ENCODE measurements at places on chromosomes 7 and 10.

GRCh38 chr10:86824151-86824550 is 67.7 kb downstream of the BMPR1A start:
- H3K27me3 ChIP-seq = no peaks in the 10 kb centered on the region
- peaks cover 7% of the 10 kb centered on the region for H3K4me1 ChIP-seq
- DNase-seq = no peak
- no peaks in the 10 kb centered on the region for H3K36me3 ChIP-seq

GRCh38 chr10:28680358-28680752 is 3.0 kb downstream of the BAMBI start:
- no peak overlapping the region for H3K27ac ChIP-seq
- H3K4me3 ChIP-seq = no peak overlapping the region
- no peak for DNase-seq
- H3K27me3 ChIP-seq = peaks cover 50% of the 10 kb centered on the region
- H3K4me1 ChIP-seq = no peaks in the 10 kb centered on the region
- no peaks in the 10 kb centered on the region for H3K36me3 ChIP-seq

GRCh38 chr10:97836446-97836845 is 13.2 kb upstream of the GOLGA7B start:
- no peak overlapping the region for H3K4me3 ChIP-seq
- H3K4me1 ChIP-seq = peaks cover 9% of the 10 kb centered on the region
- no peaks in the 10 kb centered on the region for H3K36me3 ChIP-seq
- no peaks in the 10 kb centered on the region for H3K27me3 ChIP-seq

GRCh38 chr7:64632029-64632428 is 33.9 kb upstream of the ZNF107 start:
- no peak for DNase-seq
- H3K4me3 ChIP-seq = no peak overlapping the region
- H3K4me1 ChIP-seq = no peaks in the 10 kb centered on the region

DNA sequence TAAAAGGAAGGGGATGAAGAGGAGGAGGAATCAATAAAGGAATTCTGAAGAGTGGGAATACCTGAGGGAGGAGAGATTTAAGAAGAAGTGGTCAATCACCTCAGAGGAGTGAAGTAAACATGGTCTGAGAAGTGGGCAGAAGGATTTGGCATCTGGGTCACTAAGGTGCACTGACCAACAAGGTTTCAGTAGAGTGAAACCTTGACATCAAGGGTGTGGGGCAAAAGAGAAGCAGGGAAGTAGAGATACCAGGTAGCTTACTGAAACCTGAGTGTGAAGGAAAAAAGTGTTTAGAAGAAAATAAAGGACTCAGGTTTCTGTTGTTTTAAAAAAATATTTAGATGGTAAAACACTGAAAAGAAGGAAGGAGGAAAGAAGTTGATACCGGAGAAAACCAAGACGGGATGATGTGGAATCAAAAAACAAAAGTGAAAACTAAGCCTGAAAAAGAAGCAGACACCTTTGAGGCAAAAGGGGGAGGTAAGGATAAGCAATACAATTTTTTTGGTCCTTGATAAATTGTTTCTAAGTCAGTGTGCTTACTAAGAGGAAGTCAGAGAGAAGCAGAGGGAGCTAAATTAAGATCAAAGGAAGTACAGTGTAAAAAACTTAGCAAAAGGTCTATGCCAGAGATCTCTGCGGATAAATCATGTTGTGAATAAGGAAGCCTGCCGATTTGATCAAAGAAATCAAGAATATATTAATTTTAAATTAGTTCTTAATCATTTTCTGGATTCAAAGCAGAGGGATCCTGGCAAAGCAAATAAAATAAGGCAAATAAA is 137.2 kb upstream of the GPR22 start:
- peaks cover 8% of the 10 kb centered on the region for H3K4me1 ChIP-seq
- no peak for DNase-seq
- no peak overlapping the region for H3K4me3 ChIP-seq
- no peak overlapping the region for H3K27ac ChIP-seq
- no peaks in the 10 kb centered on the region for H3K36me3 ChIP-seq
- no peaks in the 10 kb centered on the region for H3K27me3 ChIP-seq

DNA sequence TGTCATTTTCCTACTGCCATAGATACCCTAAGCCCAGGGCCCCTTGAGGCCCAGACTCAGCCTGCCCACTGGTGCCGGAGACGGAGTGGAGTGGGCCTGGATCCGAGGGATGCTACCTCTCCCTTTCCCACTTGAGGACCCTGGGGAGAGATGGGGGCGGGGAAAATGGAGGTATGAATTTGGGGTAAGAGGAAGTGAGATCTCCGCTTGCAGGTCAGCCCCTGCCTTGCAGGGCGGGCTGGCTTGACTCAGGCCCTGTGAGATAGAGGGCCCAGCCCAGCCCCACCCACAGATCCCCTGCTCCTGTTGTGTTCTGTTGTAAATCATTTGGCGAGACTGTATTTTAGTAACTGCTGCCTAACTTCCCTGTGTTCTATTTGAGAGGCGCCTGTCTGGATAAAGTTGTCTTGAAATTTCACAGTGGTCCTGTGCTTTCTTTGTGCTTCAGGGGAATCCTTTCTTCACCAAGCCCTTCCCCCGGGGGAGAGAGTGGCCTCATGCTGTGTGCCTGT is 13.2 kb downstream of the YKT6 start:
- no peak overlapping the region for H3K4me3 ChIP-seq
- H3K4me1 ChIP-seq = no peaks in the 10 kb centered on the region

- no peaks in the 10 kb centered on the region for H3K4me1 ChIP-seq
- H3K36me3 ChIP-seq = no peaks in the 10 kb centered on the region
- no peak overlapping the region for H3K4me3 ChIP-seq
- peaks cover 18% of the 10 kb centered on the region for H3K27me3 ChIP-seq
- no peak for DNase-seq
These were observed 98.9 kb downstream of the DYNC1I1 start for GRCh38 chr7:95871075-95871848.

GRCh38 chr7:497946-498655 is 21.5 kb downstream of the PDGFA start:
- H3K4me1 ChIP-seq = peaks cover 7% of the 10 kb centered on the region
- no peak overlapping the region for H3K4me3 ChIP-seq
- no peak for DNase-seq
- no peaks in the 10 kb centered on the region for H3K27me3 ChIP-seq
- no peak overlapping the region for H3K27ac ChIP-seq
- H3K36me3 ChIP-seq = peaks cover 65% of the 10 kb centered on the region

DNA sequence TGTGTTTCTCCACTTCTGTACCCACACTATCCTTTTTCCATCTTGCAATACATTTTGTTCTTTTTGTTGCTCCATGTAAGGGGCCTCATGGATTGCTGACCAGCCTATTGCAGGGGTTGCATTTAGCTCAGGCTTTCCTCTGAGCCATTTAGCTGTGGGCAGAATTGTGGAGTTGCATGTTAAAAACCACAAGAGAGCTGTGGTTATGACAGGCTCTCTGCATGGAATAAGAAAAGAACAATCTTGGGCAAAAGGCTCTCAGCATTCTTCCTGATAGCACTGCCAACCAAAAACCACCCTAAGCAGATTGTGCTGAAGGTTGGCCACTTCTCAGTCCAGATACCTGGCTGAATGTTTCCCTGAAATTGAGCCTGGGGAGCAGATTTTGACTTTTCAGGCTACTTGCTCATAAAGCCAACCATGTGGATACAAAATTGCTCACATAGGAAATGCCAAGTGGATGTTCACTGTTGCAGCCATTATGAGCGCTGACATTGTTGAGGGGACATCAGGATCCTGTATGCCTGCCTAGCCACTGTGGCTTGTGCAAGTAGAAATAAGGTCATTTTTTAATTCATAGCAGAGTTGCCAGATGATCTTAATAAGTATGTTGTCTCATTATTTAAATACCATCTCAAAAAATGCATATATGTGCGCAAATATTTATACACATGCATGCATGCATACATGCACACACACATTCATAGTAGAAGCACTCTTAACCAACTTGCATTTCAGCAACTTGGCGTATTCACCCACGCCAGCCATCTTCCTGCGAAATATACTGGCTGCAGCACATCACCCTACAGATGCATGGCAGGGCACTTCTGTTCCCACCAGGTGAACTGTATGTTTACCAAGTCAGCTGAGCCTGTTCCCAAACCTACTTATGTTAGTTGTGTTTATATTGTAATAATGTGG is 695.4 kb downstream of the LRMDA start:
- H3K27me3 ChIP-seq = no peaks in the 10 kb centered on the region
- DNase-seq = no peak
- no peaks in the 10 kb centered on the region for H3K4me1 ChIP-seq
- H3K4me3 ChIP-seq = no peak overlapping the region
- H3K36me3 ChIP-seq = no peaks in the 10 kb centered on the region

DNA sequence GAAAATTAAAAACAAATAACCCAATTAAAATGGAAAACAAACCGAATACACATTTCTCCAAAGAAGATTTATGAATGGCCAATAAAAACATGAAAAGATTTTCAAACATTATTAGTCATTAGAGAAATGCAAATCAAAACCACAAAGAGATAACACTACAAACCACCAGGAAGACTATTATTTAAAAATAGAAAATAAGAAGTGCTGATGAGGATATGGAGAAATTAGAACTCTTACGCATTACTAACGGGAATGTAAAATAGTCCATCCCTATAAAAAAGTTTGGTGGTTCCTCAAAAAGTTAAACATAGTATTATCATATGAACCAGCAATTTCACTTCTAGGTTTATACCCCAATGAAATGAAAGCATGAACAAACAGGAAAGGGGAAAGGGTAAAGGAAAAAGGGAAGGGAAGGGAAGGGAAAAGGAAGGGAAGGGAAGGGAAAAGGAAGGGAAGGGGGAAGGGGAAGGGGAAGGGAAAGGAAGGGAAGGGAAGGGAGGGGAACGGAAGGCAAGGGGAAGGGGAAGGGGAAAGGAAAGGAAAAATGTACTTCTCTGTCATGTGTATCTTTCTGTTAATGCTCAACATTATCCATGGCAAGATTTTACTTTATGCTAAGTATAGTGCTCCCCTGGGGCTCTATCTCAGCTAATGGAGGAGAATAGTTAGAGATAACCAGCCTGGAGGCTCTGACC is 125.3 kb upstream of the RSU1 start:
- no peak overlapping the region for H3K4me3 ChIP-seq
- H3K27me3 ChIP-seq = no peaks in the 10 kb centered on the region
- no peak for DNase-seq
- no peak overlapping the region for H3K27ac ChIP-seq
- H3K4me1 ChIP-seq = no peaks in the 10 kb centered on the region
- no peaks in the 10 kb centered on the region for H3K36me3 ChIP-seq

DNA sequence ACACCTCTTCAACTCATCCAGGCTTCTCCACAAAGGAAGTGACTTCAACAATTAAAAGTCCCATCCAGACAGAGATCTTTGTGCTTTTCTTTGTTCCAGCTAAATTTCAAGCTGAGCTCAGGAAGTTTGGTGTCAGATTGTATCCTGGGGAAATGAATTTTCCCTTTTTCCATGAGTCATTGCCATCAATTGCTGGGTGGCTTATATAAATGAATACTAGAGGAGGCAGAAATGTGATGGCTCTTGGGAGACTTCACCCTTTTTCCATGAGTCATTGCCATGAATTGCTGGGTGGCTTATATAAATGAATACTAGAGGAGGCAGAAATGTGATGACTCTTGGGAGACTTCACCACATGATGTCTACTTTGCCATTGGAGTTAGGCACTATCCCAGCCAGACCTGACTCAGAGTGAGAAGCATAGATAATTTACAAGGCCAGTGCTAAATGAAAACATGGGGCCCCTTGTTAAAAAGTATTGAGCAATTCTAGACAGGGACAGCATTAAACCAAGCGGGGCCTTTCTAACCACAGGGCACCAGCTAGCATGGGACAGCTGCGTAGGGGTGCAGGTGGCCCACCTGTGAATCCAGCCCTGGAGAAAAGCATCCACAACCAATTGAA is 339.2 kb upstream of the PODXL start:
- no peaks in the 10 kb centered on the region for H3K36me3 ChIP-seq
- no peak overlapping the region for H3K4me3 ChIP-seq
- H3K27ac ChIP-seq = peak overlapping the region; percentile 88
- peaks cover 27% of the 10 kb centered on the region for H3K4me1 ChIP-seq

- no peak overlapping the region for H3K27ac ChIP-seq
- no peaks in the 10 kb centered on the region for H3K27me3 ChIP-seq
- H3K4me1 ChIP-seq = no peaks in the 10 kb centered on the region
- H3K4me3 ChIP-seq = no peak overlapping the region
- no peak for DNase-seq
These were observed 10.8 kb upstream of the OR6V1 start for GRCh38 chr7:143041346-143041745.

- no peak within 1 kb of the TSS for H3K27ac ChIP-seq
- H3K4me3 ChIP-seq = peak within 1 kb of the TSS; percentile 49
- H3K36me3 ChIP-seq = no peaks in the 10 kb centered on the region
- H3K4me1 ChIP-seq = peaks cover 11% of the 10 kb centered on the region
These were observed at the start of gene PLPP4 for GRCh38 chr10:120456626-120457430. Gene PLPP4, plus strand, starts transcription at chr10:120457227. Its CDS starts 79 bp downstream, at chr10:120457306.

GRCh38 chr7:136919820-136920219 is 51.4 kb downstream of the CHRM2 start:
- H3K36me3 ChIP-seq = no peaks in the 10 kb centered on the region
- H3K27me3 ChIP-seq = peaks cover 5% of the 10 kb centered on the region
- H3K4me1 ChIP-seq = no peaks in the 10 kb centered on the region
- no peak overlapping the region for H3K4me3 ChIP-seq

GRCh38 chr7:3063016-3063753 is 19.5 kb upstream of the CARD11 start:
- DNase-seq = no peak
- H3K27me3 ChIP-seq = peaks cover 4% of the 10 kb centered on the region
- no peaks in the 10 kb centered on the region for H3K36me3 ChIP-seq
- H3K4me3 ChIP-seq = no peak overlapping the region
- no peaks in the 10 kb centered on the region for H3K4me1 ChIP-seq

DNA sequence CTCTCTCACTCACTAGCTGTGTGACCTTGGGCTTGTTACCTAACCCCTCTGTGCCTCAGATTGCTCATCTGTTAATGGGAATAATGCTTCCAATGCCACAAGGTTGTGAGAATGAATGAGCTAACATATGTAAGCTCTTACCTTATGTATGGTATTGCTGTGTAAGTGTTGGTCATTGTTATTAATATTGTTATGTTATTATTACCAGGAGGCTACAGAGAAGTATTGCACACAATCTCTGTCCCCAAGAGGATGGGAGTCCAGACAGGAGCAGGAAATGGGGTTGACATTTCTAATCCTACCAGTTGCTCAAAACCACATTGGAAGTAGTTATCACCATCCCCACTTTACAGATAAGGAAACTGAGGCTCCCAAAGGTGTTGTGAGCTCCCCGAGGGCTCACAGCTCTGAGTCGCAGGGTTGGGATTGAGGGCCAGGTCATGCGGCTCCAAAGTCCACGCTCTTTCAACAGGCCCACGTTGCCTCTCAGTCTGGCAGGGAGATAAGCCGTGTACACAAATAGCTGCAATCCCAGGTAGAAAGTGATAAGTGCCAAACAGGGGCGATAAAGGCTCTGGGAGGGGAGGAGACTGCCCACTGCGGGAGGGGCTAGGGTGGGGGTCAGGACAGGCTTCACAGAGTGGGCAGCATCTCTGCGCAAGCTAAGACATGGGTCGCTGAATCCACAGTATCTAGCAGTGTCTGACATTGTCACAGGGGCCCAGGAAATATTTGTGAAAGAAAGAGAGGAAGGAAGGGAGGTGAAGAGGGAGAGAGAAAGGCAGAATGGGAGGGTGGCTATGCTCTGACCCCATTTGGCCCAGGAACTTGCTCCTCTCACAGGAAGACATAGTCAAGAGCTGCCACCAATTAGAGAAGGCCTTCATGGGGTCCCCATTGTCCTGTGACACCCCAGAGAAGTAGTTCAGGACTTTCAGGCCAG is 9.6 kb upstream of the ZMIZ1 start:
- H3K4me3 ChIP-seq = no peak overlapping the region
- H3K27ac ChIP-seq = no peak overlapping the region
- H3K4me1 ChIP-seq = no peaks in the 10 kb centered on the region
- no peaks in the 10 kb centered on the region for H3K36me3 ChIP-seq

GRCh38 chr7:42991024-42991423 is 58.8 kb downstream of the MRPL32 start:
- no peak overlapping the region for H3K27ac ChIP-seq
- no peaks in the 10 kb centered on the region for H3K36me3 ChIP-seq
- H3K27me3 ChIP-seq = no peaks in the 10 kb centered on the region
- DNase-seq = no peak
- no peaks in the 10 kb centered on the region for H3K4me1 ChIP-seq

All from RWPE2 (cell line).